ENCODE measurements at places on chromosomes 2 and 18.

DNA sequence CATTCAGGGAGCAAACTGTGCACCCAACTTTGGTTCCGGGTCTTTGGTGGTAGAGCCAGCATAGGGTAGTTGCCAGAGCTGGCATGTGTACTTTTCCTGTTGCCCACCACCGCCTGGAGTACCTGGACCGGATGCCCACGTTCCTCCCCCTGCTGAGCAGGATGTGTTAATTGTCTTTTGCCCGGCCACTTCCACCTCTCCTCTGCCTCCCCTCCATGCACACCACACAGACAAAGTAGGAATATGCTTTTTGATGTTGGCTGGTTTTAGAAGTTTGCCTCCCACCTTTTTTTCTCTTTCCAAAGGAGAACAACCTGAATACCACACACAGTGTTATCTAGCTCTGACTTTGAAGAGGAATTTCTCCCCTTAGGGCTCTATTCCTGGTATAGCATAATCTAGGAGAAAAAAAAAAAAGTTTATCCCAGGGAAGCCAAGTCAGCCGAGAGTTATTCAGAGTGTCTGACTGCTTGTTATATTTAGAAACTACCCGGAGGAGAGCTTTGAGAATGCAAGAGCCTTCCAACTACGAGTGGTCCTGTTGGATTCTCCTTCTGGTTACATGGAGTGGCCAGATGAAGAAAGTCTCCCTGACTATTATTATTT lies 111.9 kb downstream of the SETBP1 start:
- DNase-seq = no peak

DNA sequence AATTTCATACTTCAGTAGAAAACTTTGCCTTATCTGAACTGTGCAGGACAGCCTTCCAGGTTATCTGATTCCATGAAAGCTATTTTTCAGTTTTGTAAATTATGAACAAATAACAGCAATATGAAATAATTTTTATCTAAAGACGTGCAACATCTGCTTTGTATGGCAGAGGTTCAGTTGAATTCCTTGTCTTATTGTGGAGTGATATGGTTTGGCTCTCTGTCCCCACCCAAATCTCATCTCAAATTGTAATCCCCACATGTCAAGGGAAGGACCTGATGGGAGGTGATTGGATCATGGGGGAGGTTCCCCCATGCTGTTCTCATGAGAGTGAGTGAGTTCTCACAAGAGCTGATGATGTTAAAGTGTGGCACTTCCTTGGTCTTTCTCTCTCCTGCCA lies 18.1 kb upstream of the RPIA start:
- DNase-seq = no peak

DNA sequence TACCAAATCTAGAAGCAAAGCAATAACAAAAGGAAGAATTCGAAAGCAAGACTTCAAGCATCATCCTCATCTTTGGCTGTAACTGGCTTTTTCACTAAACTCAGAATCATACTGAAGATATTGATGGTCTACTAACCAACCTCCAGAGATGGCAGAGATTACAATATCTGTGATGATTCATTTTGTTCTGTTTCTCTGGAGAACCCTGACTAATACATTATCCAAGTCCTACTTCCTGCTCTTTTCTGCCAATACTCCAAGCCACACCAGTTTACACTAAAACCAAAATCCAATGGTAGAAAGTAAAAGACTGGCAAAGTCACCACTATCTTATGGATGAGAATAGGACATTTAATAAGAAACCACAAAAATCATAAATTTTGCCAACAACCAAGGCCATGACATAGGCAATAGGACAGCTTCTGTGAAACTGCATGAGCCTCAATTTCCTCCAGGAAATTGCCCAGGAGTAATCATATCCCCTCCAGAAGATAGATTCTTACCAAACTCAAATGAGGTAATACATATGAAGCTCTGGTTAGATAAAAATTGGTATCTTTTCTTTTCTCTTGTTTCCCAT lies 159.8 kb downstream of the METTL4 start:
- DNase-seq = no peak

- DNase-seq = no peak
Measured at GRCh38 chr18:59512025-59512755, 153.1 kb upstream of the LMAN1 start.

- DNase-seq = no peak
Measured at GRCh38 chr2:165587335-165587938, 117.9 kb downstream of the CSRNP3 start.

GRCh38 chr2:134398300-134398699 lies 144.4 kb downstream of the MGAT5 start:
- no peak for DNase-seq

DNA sequence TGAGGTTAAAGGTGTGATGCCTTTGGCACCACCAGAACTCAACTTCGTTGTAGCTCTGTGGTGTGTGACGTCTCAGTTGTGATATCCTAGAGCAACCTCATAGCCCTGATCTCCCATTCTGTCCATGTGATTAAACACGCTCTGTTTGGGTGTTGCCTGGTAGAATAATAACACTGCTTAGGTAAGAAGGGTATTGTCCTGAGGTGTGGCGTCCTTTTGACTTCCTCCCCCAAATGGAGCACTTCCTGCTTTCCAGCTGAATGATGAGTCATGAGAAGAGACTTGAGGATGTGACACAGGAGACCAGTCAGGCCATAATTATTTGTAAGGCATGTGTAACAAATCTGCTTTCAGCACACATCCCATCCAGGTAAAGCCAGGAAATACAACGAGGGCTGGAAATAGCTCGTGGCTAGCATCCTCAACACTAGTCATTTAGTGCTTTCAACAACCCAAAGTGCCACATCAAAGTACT lies 100.7 kb downstream of the RAPGEF4 start:
- no peak for DNase-seq

GRCh38 chr2:73386342-73386868 lies 769 bp downstream of the ALMS1 start:
- DNase-seq = no peak

DNA sequence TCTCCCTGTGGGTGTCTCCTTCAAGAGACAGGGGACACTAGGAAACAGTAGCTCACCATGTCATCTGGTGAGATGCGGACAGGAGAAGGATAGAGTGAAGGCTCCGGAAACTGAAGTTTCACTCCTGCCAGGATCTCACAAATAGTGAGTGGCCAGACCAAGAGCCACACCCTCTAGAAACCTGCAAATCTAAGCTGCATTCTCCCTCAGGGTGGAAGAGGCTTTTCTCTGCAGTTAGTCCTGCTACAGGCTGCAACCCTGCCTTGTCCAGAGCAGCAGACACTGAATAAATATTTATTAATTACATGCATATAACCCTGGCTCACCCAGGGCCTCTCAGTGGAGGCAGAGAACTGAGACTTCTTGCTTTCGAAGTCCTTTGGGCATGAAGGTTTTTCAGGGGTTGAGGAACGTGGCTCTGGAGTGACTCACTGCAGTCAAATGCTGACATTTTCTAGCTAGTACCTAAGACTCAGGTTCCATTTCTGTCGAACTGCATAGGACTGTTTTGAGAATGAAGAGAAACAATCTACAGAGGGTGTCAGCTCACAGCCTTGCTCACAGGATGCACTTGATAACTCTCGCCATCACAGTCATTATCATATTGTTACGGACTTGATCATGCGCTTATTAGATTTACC lies 87.3 kb downstream of the ACTR2 start:
- no peak for DNase-seq

DNA sequence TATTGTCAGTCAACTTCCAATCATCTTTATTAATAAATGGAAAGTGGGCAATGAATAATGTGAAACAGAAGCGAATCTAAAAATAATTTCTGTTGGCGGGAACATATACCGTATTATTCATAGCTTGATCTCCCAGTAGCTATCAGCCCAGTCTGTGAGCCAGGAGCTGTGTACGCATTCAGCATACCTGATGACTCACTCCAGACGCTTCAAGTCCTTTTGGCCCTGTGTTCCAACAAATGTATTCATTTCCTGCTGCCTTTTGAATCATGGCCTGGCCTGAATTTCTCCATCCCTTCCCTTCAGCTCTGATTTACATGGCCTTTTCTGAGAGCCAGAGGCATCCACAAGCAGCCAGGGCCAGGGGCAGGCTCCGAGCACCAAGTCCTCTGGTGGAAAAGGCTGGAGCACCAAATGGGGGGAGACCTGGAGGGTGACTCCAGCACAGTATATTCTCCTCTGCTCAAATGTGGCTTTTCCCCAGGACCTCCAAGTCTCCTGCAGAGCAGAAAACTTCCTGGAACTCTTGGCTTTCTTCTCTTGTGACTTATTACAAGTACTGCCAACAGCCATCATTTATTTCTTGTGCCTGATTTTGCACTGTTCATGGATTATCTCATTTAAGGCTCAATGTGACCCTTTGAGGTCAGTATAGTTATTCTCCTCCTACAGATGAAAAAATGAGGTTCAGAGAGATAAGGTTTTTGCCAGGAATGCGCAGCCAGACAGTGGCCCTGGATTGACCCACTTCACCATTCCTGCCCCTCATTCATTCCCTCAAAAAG lies 108.7 kb downstream of the EN1 start:
- DNase-seq = no peak

DNA sequence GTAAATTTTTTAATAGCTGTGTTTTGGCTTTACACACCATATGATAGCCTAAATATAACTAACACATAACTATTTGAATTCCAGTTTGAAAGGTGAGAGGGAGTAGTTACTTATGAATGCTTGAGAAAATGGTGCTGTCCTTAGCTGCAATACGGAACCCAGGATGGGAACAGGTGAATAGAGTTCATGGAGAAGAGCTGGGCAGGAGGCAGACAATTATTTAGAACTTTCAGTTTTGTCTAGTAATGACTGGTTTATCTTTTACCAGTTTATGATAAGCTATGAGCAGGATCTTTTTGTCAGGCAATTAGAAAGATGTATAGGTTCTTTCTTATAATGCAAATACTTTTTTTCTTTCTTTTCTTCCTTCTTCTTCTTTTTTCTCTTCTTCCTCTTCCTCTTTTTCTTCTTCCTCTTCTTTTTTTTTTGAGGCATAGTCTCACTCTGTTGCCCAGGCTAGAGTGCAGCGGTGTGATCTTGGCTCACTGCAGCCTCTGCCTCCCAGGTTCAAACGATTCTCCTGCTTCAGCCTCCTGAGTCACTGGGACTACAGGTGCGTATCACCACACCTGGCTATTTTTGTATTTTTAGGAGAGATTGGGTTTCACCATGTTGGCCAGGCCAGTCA lies 25.9 kb downstream of the UBR3 start:
- DNase-seq = no peak

DNA sequence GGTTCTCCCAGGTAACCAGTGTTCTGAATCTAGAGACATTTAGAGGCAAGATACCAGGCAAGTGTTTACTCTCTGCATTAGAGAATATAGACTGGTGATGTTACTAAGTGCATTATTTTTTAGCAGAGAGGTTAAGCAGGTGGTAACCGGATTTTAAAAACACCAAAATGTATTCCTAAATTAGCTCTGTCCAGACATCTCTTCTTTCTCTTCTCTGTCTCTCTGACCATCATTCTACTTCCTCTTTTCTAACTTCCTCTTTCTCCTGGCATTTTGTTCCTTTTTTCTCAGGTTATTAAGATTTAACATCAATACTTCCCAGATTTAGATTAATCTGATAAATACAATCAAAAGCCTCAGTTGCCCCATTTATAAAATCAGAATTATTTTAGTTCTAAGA lies 31.7 kb upstream of the DYNC1I2 start:
- no peak for DNase-seq

GRCh38 chr2:109185338-109185737 lies 56.3 kb downstream of the SH3RF3 start:
- no peak for DNase-seq

DNA sequence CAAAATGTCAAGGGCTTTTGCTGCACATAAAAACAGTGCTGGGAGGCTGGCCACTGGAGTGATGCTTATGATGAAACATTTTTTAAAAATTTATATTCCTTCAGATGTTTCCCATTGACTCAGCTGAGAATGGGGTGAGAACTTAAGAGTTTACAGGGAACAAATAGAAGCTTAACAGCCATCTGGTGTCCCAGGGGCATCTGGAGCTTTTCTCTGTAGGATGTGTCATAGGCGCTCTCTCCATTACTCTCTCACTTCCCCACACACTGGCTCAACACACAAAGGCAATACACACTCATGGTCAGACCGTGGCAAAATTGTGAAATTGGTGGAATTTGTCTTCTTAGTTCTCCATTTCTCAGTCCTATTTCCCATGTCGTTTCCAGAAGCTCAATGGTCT lies 783.1 kb upstream of the LRRTM1 start:
- DNase-seq = no peak

GRCh38 chr2:154125891-154126290 lies 254.2 kb downstream of the GALNT13 start:
- DNase-seq = no peak

DNA sequence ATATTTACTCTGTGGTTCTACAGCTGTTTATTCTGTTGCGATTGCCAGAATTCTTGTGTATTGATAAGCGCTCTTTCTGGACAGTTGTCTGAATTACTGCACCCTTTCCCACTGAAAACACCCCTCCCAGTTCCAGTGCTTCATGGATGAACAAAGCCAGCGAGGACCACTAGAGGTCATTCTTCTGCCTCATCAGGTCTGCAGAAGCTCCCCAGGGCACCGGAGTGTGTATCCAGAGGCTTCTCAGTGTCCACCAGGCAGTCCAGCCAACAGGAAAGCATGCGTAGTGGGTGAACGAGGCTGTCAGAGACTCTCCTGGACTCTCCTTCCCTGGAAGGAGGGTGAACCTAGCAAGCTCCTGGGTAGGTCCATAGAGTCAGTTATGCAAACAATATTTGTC lies 40.6 kb upstream of the INHBB start:
- no peak for DNase-seq

DNA sequence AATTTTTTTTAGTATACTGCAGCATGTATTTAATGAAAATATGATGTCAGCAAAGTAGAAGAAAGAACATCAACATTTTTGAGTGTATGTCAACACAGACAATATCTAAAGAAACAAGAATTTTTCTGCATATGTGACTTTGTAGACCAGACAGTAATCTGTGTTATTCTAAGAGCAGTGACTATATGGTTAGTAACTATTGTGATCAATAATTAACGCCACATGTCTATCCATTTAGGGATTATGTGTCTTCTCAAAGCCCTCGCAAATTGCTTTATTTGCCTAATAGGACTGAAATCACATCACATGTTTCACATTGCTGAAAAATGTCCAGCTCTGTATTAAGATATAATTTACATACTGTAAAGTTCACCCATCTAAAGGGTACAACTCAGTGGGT lies 107.8 kb downstream of the GFPT1 start:
- no peak for DNase-seq

- DNase-seq = no peak
Measured at GRCh38 chr2:178782236-178782635, 25.0 kb downstream of the TTN start.

- DNase-seq = no peak
Measured at GRCh38 chr2:199388728-199389268, 68.9 kb downstream of the SATB2 start.

All from activated CD4-positive, CD25-positive, alpha-beta regulatory T cell (primary cell).